ENCODE measurements at places on chromosomes 4 and X.

DNA sequence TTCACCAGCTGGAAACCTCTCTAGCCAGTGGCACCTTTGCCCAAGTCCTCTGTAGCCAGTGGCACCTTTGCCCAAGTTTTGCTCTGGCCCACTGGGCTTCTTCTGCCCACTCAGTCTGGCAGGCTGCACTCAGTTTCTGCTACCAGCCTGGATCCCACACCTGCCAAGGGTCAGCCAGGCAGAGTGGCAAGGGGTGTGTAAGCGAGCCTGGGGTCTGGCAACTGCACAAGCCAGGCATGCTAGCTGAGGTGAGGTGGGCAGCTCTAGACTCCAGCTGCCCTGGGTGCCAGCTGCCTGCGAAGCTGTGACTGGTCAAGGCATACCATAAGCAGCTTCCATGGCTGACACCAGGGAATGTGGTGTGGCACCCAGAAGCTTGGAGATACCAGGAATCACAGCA is 233.1 kb upstream of the DKK2 start:
- no peak for DNase-seq

- no peak for DNase-seq
Measured at GRCh38 chr4:123777373-123777772, 380.8 kb downstream of the SPRY1 start.

DNA sequence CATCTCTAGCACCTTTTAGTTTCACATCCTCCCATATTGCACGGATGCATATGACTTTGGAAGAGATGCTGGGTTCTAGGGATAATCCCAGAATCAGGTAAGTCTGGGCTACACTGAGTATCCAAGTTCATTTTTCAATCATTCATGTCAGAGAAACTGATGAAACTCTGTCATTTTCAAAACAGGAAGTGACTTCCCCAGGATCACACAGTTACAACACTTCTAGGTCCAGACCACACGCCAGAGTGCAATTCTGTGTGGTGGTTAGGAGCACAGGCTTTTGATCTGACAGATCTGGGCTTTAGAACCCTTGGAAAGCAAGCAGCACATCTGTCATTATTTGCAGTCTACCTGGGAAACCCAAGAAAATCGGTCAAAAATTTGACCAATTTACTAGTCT is 52.1 kb upstream of the CDKN2AIP start:
- DNase-seq = no peak

DNA sequence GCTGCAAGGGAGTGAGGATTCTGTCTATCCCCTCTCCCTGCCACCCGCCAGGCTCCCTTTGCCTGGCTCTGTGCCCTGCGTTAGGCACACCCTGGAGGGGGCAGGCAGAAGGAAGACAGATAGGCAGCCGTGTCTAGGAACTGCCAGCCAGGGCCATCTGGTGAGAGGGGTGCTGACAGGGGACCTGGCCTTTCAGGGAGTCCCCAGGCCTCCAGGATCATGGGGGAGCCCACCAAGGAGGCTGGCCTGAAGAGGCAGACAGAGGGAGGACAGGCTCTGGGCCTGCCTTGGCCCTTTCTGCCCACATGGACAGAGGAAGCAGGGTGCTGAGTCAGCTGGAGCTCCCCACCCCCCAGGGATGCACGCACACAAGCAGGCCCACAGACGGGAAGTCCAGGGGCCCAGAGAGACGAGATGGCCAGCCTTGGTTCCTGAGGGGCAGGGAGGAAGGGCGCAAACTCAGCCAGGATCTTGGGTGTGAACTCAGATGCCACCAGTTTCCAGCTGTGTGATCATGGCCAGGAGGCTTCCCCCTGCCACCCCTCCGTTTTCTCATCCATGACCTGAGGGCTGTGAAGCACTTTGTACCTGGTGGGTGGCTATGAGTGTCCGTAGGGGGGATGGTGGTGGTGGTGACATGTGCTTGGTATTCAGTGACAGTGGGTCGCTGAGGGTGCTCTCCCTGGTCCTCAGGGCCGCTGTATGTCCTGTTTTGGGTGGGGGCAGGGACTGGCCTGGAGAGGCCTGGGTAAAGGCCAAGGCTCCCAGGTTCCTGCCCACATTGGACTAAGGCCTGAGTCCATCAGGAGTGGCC is 1.8 kb downstream of the SH3BP2 start:
- no peak for DNase-seq

- no peak for DNase-seq
Measured at GRCh38 chrX:6826856-6827255, 291.9 kb upstream of the VCX3A start.

DNA sequence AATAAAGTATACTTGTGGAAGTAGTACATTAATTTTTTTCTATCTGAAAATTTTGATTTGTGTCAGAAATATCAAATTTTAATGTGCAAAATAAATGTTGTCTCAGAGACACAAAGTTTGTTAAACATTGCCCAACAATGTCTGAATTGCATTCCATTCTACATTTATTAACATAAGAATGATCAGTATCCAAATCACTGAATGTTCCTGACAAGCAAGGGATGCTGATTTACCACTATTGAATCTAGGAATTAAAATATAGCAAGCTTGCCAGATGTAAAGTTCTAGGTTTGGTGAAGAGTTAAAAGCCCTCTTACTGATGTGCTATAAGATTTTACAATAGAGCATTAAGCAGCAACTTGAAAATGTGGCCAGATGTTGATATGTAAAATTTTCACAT is 489.2 kb upstream of the CTSO start:
- no peak for DNase-seq

DNA sequence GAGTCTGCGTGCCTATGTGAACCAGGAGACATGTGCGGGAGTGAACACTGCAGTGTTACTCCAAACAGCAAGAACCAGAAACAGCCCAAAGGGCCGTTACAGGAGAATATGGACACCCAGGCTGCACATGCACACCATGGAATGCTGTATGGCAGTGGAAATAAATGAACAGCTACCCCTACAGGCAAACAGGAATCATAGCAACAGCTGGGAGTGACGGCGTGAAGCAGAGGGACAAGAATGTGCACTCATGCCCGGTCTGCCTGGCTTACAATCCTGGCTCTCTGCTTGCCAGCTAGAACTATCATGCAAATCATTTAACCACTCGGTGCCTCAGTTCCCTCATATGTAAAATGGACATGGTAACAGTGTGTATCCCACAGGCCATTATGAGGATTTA is 16.6 kb downstream of the GPKOW start:
- peak; percentile 34 for DNase-seq

DNA sequence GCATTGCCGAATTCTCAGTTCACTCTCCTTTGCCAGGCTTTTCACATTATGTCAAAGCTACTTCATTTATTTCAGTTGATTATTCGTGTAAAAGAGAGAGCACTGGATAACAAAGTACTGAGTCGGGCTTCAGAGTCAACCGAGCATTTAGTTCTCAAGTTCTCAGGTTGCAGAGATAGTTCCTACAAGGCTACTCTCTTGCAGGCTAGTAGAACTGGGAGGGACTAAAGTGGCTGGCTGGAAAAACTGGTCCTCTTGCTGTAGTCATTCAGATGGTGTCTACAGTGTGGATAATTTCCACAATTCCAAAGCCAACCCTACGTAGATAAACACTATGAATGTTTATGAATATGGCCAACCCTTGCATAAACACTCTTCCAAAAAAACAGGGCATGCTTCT is 4.6 kb upstream of the CCNG2 start:
- DNase-seq = no peak

DNA sequence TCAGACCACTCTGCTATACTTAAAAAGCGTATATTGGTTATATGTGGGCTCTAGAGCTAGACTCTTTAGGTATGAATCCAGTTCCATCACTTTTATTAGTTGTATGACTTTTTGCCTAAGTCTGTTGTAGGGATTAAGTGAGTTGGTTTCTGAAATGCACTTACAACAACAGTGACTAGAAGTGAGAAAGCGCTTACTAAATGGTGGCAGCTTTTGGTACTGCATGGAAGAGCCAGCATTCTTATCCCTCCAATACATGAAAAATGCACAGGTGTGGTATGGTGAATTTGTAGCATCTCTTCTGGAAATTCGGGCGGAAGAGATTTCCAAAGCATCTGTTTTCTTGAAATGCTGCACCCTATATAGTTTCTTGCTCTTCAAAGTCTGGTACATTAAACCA is 117.1 kb downstream of the SPANXA1 start:
- DNase-seq = no peak

- DNase-seq = no peak
Measured at GRCh38 chrX:113802837-113803236, 781.0 kb upstream of the HTR2C start.

DNA sequence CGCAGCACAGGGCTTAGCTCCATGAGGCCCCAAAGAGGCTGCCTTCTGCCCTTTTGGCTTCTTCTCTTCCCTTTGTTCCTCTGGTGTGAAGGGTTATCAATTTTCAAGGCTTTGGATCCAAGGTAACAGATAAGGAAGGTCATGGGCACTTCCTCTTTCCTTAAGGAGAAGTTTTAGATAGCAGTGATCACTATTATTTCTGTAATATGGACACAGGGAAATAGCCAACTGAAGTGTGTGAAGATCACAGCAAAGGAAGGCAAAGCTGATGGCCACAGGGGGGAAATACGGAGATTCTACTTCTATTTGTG is 366.8 kb downstream of the UNC5C start:
- DNase-seq = no peak

- DNase-seq = no peak
Measured at GRCh38 chrX:24760363-24761000, 66.8 kb downstream of the POLA1 start.

DNA sequence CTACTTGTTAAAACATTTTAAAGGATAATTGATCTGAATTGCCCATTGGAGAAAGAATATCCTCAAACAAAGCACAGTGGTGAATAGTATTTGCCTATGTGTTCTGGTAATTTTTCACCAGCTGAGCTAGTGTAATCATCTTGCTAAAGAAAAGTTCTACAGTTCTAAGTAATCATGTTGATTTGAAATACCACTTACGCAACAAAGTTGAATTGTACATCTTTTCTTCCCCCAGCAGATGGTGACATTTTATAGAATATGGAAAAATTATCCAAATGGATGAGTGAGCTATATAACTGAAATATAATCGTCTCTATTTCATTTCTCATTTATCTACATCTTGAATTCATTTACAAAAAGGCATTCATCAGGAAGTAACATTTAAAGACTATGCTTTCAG is 9.7 kb upstream of the ZNF674 start:
- DNase-seq = peak; percentile 40

DNA sequence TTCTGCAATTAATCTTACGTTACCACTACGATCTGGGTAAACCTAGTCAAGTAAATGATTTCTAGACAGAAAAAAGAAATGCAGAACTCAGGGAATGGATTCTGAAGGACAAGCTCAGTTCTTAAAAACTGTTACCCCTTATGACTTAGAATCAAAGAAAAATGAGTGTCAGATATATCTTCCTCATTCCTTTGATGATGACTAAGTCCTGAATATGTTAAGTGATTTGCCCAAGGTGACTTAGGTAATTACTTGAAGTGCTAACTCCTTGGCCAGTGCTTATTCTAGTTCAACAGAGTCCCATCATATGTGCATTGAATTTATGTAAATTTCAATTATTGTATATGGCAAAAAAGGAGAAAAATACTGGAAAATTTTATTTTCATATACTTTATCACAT is 92.5 kb downstream of the PPEF1 start:
- no peak for DNase-seq

DNA sequence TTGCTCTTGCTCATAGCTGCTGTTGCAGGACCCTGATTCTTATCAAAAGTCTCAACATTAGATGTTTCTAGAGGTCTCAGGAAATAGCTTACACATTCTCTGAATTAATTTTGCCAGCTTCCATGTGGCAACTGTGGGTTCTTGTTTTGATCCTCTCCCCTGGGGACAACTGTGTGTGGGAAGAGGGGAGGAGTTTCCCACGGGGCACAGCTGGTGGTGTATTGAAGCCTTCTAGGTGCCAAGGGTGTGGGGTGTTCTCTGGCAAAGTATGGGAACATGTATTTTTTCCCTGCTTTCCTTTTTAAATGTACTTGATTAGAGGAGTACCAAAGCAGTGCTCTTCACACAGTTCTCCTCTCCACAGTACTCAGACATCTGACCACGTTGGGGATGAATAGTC is 212.7 kb downstream of the RPA4 start:
- DNase-seq = no peak

GRCh38 chr4:2182994-2183393 is 58.9 kb downstream of the HAUS3 start:
- no peak for DNase-seq

DNA sequence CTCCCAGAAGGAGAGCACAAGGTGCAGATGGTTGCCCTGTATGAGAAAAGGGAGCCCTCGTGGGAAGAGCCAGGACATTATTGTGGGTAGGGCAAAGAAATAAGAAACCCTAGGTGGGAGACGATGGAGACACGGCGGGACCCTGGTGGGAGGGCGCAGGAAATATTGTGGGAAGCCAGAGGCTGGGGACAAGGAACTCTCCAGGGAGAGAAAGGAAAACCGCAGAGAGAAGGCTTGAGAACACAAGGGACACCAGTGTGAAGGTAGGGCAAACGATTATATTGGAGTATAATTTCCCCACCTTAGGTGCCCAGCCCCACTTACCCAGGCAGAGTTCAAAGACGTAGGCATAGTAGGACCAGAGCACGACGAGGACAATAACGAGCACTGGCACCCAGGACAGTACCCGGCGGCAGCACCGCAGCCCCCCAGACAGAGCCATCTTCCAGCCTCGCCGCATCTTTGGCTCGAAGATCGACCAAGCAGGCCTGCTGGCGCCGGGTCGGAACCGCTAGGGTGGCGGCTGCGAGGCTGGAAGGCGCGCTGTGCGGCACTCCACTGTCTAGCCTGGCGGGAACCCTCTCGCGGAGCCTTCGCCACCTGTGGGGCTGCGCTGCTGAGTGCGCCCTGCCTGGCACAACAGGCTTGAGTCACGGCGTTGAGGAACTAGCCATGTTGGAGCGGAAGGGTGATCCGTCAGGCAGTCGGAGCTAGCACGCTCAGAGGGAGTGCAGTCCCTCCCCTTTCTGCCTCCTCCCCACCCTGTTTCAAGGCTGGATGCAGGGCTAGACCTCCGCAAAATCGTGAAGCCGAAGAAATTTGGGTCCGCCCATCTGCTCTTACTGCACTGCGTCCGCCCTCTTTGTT is at the start of gene ZDHHC15:
TSS of gene ZDHHC15 (minus strand) at position 473 of the 867 bp plus-strand sequence. CDS start at position 460, 13 bp downstream.
- DNase-seq = peak; percentile 16

DNA sequence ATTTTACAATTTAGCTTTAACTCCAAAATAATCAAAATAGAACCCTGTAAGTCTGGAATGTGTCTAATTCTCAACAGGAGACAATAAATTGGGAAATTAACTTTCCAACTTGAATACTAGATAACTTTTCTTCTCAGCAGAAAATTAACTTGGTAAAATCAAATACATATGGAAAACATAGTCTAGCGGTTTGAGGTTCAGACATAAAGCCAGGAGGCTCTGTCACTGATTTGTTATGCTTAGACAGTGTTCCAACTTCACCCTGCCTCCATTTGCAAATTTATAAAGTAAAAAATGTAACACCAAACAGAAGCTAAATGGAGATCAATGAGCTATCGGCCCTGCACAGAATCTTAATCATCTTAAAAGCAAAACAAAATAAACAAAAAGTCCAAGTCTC is 46.3 kb downstream of the TBCK start:
- DNase-seq = no peak

DNA sequence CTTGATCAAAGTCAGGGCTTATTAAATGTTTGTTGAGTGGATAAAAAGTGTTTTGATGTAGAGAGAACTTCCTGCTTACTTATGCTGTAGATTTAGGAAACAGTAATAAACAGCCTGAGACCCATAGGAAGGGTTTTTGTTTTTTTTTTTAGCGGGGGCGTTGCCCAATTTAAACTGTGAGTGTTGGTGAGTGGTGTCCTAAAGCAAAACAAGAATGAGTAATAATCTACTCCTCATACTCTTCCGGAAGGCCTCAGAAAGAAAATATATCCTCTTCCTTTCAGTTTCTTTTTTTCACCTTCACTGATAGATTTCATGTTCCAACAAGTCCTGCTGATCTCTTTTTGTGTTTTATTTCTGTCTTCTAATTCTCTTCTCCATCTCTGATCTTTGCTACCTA is 104.4 kb upstream of the SCML1 start:
- peak; percentile 14 for DNase-seq
